ENCODE measurements at places on chromosomes 3 and 15. TPM values are rescaled to one million over a fixed set of nuclear protein-coding genes. Genes with fewer than 3 reads are reported as not detected.

CPLX3 gene
- total RNA-seq, result not detected

AQP9 gene
- total RNA-seq, result not detected

LRRC31 gene
- total RNA-seq, result not detected

XYLB gene
- total RNA-seq, result 6.9 TPM

SKOR1 gene
- 0.05 TPM for total RNA-seq

C3orf62 gene
- total RNA-seq, result 3.0 TPM

CLRN1 gene
- total RNA-seq, result not detected

KLHL18 gene
- total RNA-seq, result 28.6 TPM

TNFAIP8L3 gene
- total RNA-seq, result 0.25 TPM

TRPM1 gene
- total RNA-seq, result not detected

LYSMD4 gene
- total RNA-seq, result 3.4 TPM

DNA sequence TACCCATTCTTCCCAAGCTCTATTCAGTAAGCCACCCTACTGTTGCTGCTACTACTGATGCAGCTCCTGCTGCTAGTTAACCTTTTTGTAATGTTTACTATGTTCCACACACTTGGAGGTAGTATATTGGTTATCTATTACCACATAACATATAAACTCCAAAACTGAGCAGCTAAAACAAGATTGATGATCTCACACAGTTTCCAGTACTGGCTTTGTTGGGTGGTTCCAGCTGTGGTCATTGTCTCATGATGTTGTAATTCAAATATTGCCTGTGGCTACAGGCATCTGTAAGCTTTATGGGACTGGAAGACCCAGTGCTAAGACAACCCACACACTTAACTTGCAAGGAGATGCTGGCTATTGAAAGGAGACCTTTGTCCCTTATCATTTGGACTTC, 556.2 kb upstream of the SUCLG2 start:
- DNase-seq, result no peak

DNA sequence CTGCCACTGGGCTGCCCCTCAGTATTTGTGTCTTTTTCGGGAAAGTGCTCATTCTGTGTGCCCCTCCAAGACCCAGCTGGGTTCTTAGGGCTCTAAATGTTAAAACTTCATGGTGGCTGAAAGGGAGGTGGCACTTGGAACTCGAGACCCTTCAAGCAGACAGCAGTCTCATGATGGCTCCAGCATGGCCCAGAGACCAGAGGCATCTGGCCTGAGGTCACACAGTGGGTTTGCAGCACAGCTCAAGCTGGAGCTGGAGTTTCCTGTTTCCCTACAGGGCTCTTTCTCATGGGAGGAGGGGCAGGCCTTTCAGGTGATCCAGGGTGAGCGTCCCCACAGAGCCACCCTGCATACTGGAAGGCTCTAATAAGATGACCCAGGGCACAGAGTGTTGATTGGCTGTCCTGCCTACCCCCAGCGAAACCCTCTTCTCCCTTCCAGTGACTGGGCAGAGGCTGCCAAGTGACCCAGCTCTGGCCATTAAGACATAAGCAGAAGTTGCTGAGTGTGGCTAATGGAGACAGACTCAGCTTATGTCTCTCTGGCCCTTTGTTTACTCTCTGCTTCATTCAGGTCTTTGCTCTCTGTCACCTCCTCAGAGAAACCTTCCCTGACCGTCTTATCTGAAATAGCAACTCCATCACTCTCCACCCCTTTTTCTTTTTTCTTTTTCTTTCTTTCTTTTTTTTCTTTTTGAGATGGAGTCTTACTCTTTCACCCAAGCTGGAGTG, 166.6 kb upstream of the SMAD3 start:
- DNase-seq, result no peak

DNA sequence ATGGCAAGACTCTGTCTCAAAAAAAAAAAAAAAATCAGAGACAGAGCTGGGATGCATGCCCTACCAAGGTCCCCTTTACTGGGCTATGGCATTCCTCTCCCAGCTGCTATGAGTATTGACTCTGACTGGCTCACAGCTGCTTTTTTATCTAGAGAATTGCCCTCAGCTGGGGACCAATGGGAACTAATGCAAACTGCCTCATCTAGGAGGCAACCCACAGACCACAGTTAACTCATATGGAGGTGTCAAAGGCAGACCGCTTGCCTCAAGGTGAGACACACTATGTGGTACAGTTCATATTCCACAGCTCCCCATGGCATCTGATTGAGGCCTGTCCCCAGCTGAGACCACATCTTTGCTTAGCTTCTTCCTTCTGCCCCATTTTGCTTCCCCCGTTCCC, 183.5 kb upstream of the EOMES start:
- no peak for DNase-seq

GRCh38 chr15:87817553-87817952, 439.0 kb downstream of the NTRK3 start:
- peak; percentile 21 for DNase-seq

GRCh38 chr3:32175607-32176197, 62.8 kb upstream of the CMTM8 start:
- peak; percentile 48 for DNase-seq

- no peak for DNase-seq
These were observed 551 bp downstream of the NCBP2 start for GRCh38 chr3:196941729-196942225.

DNA sequence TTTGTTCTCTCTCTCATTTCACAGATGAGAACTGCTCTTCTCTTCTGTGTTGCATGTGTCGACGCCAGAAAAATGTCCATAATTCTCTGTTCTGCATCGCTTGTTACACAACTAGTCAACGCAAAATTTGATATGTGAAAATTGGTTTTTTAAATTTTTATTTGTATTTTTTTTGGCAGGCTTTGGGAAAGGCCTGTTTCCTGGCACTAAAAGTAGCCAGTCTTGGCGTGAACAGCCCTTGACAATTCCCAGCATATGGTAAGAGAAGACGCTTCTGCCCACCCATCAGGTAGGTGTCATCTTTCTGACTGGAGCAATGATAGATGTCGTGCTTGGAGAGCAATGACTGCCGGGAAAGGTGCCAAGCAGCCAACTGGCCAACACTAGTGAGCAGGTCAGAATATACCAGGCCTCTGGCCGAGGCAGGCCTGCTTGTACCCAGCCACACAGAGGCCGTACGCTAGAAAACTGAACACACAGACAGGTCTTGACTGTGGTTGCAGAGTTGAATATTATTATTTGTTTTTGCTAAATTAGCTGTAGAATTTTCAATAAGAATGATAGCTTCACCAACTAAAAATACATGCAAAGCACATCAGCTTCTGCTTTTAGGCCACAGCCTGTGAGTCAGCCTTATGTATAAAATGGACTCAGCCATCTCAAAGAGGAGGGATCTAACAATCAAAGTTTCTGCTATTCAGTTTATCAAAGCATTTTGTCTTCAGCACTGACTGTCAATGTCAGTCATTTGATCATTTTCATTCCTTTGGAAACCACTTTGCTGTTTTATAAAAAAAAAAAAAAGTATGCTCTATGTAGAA, 837.5 kb downstream of the MCTP2 start:
- DNase-seq, result no peak

GRCh38 chr3:79661896-79662295, 105.9 kb downstream of the ROBO1 start:
- DNase-seq, result no peak

GRCh38 chr3:179113903-179114302, 34.3 kb upstream of the PIK3CA start:
- no peak for DNase-seq

GRCh38 chr3:16264174-16264707, 502 bp downstream of the DPH3 start:
- no peak for DNase-seq

- no peak for DNase-seq
These were observed 13.8 kb downstream of the XIRP1 start for GRCh38 chr3:39178553-39178952.

DNA sequence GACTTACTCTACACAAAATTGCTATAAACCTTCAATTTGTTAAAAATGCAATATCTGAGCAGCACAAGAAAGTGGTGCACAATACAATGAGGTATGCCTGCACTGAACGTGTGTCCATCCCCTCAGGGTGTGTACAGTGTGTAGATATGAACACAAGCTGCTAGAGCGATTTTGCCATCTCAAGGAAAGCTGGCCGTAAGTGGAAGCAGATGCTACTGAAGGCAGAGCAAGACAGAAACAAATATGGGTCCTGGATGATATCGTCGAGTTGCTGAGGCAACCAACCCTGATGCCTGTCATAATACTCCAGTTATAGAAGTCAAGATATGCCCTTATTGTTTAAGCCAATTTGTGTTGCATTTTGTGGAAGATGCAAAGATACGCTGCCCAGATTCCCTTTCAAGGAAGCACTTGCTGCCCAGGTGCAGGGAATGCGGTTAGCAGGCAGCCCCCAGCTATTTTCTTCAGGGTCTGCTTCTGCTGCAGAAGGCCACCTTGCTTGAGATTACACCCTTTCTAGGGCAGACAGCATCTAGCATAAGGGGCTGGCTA, 25.8 kb upstream of the EHHADH start:
- no peak for DNase-seq

DNA sequence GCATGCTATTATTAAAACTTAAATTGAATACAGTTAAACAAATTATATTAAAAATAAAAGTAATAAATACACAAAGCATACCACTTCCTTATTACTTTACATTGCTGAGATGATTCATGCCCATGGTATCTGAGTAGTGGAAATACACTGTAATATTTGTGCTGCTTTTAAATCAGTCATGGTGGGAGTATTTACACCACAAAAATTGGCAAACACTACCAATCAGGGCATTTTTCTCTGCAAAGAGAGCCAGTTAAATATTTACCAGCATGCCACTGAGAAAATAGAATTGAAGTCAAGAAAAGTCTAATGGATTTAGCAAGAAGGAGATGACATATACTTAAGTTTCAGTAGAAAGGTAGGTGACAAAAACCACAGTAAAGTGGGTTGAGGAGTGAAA, 19.6 kb downstream of the PPARG start:
- peak; percentile 87 for DNase-seq

DNA sequence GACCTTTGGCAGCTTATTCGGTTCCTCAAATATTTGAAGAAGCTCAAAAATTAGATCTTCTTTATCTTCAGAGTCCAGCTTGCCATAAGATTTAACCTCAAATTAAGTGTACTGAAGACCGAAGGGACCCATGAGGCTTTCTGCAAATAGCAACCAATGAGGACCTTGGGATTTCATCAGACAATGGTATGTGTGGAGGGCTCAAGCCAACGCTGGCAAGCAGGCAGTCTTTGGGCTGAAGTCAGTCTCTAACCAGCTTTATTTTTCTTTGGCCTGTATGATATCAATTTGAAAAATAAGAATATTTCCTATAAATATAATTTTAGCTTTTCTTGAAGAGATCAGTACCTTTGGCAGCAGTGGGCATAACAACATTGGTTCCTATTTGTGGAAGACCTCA, 692.7 kb downstream of the MCTP2 start:
- no peak for DNase-seq

DNA sequence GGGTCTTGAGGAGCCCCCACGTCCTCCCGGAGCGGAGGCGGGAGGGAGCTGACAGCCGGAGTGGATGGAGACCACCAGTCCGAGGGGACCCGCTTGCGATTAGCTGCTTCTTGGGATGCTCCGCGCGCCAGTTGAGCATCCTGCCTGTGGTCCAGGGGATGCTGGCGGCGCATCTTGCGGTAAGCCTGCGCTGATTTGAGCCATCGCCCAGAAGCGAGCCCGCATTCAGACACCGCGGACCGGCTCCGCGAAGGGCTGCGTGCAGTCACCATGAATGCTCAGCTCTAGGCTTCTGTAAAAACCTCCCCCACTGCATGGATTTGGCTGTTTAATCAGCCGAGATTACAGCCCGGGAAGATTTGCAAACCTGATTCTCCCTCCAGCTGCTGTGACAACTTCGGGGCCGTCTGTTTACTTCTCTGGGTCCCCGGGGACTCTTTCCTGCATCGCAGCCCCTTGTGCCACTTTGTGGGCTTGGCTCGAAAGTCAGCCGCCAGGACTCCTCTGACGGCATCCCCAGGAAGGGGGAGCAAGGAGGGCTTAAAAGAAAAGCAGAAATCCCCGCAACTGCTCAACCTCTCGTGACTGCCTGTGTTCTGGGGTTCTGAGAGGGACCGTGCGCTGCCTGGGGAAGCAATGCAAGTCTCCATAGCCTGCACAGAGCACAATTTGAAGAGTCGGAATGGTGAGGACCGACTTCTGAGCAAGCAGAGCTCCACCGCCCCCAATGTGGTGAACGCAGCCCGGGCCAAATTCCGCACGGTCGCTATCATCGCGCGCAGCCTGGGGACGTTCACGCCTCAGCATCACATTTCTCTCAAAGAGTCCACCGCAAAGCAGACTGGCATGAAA, 171.1 kb downstream of the KCNAB1 start:
- no peak for DNase-seq

DNA sequence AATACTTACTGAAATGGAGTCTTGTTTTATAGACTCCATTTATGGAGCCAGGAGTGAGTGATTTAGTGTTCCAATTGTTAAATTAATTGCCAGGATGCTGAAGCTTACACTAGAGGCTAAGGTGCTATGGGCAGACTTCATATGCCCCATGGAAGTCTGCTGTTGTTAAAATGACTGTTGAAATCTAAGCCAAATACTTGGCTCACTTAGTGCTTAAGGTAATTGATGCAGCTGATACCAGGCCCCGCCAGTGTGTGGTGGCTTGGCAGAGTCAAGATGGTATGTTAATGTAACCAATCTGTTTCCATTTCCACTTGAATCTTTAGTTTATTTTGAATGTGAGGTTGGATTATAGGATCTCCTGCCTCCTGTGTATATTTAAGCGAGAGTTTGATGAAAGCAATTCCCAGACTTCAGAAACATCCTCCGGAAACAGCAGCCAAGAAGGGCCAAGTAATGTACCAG, 187.1 kb downstream of the ITPR1 start:
- DNase-seq, result no peak

GRCh38 chr3:107394502-107394901, 17.3 kb downstream of the CCDC54 start:
- DNase-seq, result no peak

GRCh38 chr3:41137686-41138111, 61.6 kb upstream of the CTNNB1 start:
- no peak for DNase-seq

Measured in HFFc6 (cell line).